Activated T-helper 17 cell treated with anti-CD3 and anti-CD28 coated beads, Interleukin-2, amount 50 U/mL, for 72 hours (primary cell): ENCODE measurements at places on chromosomes 1 and 21.

GRCh38 chr1:185409345-185409744, 92.3 kb upstream of the IVNS1ABP start:
- no peak for ATAC-seq

- ATAC-seq = peak; percentile 60
Observed at GRCh38 chr1:28592321-28593071, 431 bp downstream of the RAB42 start.

GRCh38 chr21:45954261-45954660, 27.3 kb upstream of the COL6A1 start:
- no peak for ATAC-seq

DNA sequence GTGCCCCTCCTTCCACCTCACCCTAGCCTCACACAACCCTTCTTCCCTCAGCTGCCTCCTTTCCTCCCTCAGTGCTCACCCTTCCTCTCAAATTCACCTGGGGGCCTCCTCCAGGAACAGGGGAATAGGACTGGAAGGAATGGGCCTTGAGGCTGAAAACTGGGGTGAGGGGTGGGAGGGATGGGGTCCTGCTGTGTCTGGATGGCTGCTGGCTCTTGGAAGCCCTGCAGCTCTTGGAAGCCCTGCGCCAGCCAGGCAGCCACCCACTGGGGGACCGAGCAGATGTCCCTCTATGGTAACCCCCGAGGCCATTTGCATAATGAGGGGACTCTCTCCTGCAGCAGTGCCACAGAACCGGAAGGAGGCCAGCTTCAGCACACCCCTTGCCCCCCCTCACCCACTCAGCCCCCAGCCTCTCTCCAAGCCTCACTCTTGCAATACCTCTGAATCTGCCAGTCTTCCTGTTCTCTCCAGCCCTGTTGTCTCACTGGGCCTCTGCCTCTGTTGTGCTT, 85.2 kb downstream of the KIRREL1 start:
- ATAC-seq = no peak

DNA sequence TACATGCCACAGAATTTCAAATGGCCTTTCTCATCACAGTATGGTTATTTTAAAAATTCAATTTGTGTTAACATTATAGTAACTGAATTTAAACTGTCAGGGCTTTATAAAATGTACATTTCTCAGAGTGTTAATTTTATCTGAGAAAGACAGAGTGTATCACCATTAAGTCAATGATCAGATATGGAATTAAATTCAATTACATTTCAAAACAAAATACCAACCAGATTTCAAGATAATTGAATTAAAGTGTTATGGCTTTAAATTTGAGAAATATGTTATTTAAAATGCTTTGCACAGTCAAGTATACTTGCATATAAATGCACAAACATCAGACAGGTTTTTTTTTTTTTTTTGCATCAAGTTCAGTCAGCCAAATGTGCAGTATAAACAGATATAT, 1574.4 kb downstream of the BRINP3 start:
- ATAC-seq = no peak

GRCh38 chr1:35288761-35289160, 20.3 kb downstream of the ZMYM4 start:
- no peak for ATAC-seq

- no peak for ATAC-seq
Observed at GRCh38 chr21:42768324-42769121, 110.8 kb downstream of the WDR4 start.

GRCh38 chr1:51738681-51739080, 121.8 kb downstream of the OSBPL9 start:
- ATAC-seq = no peak

DNA sequence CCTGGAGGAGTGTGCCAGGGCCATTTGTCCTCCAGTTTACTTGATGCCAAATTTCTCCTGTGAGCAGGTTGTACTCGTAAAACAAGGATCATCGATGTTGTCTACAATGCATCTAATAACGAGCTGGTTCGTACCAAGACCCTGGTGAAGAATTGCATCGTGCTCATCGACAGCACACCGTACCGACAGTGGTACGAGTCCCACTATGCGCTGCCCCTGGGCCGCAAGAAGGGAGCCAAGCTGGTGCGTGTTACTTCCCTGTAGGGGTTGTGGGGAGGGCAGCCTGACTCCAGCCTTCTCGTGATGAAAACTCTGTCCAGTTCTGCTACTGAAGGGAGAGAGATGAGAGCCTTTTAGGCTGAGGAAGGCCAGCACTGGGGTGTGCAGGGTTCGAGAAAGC, 2.2 kb downstream of the RPS8 start:
- ATAC-seq = no peak

GRCh38 chr1:70319750-70320149, 34.8 kb downstream of the ANKRD13C start:
- ATAC-seq = no peak

- ATAC-seq = no peak
Observed at GRCh38 chr1:213171711-213172110, 120.7 kb downstream of the RPS6KC1 start.

GRCh38 chr1:7705048-7705907, 65.8 kb upstream of the VAMP3 start:
- no peak for ATAC-seq

- ATAC-seq = no peak
Observed at GRCh38 chr1:207282496-207283380, 38.7 kb upstream of the CD55 start.
